ENCODE measurements at places on chromosomes 12 and 14.
A peak's percentile ranks its signal among the peaks of the same experiment; 100 is the strongest.

- DNase-seq: no peak
These were observed 75.0 kb downstream of the NT5DC3 start for GRCh38 chr12:103766028-103766427.

DNA sequence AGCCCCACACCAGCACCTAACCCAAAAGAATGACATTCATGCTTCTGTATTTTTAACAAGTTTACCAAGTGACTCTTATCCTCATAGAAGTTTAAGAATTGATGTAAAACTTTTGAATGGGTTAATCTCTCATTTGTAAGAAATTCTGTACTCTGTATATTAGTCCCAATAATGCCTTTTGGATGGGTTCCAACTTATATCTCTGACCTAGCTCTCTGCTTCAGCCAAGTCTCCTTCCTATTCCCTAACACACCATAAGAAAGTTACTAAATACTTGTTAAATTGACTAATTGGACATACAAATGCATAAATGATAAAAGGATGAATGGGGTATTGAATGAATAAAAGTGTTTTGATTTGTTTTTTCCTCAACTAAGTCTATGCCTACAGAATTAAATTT is 557.3 kb downstream of the TMTC2 start:
- no peak for DNase-seq

DNA sequence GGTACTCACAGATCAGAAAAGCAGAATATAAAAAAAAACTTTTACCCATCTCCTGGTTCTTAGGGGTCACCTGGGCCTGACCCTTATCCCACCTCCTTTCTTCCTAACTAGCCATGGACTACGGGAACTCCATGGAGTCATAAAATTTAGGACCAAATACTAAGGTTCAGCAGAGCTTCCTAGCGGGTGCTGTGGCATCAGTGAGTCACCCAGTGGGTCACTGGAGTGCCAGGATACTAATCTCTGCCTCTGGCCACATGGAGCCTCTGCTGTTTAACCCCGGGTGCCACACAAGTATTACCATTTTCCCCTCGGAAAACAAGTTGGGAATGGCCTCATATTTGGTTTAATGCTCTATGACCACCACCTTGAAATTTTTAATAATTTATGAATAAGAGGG is 6.9 kb downstream of the ZBTB39 start:
- DNase-seq: peak; percentile 43

DNA sequence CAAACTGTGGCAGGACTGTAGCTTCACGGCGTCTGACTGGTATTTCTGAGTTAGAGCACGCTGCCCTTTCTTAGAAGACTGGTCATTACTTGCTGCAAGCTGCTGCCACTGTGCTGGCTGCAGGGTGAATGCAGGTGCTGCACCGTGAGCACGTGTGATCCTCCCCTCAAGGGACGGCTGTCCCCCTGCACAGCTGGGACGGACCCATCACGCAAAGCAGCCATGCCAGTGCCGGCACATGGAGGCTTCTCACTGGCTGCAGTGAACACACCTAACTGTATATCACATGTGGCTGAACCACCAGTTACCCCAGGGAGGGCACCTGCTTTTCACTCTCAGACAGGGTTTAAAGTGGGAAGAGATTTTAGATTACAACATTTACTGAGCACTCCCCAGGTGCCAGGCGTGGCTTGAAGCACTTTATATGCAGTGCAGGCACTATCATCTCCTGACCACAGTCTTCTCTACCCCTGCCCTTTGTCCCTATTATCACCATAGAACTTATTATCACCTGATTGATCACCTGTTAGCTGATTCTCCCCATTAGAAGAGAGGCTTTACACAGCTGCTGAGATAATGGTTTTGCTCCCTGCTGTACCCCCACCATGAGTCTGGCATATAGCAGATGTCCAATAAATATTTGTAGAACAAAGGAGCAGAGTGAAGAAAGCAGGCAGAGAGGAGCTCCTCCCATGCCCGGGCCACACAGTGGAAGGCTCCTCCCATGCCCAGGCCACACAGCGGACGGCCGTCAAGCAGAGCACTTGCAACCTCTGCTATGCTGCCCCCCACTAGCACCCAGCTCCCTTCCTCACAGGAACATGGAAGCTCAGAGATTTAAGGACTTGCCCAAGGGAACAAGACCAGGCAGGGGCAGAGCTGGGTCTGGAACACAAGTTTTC is 25.9 kb downstream of the SLC25A47 start:
- DNase-seq: no peak

- DNase-seq: no peak
These were observed 48.4 kb upstream of the PTPRO start for GRCh38 chr12:15273896-15274295.

- no peak for DNase-seq
These were observed 21.0 kb upstream of the CHFR start for GRCh38 chr12:132908145-132909029.

DNA sequence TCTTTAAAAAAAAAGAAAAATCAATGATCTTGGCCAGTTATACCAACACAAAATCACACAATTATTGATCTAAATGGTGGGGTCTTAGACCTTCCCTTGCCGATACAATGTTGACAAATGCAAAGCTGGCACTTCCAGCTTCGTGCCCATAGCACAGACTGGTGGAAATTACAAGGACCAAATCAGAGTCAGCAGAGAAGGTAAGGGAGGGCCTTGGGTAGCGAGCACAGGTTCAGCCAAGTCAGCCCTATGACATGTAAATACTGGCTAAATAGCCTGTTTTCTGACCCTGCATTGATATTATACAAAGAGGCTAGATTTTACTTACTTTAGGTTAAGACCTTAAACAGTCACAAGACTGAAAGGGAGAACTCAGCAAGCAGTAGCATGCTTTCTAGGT is 30.3 kb upstream of the WDR89 start:
- DNase-seq: no peak

DNA sequence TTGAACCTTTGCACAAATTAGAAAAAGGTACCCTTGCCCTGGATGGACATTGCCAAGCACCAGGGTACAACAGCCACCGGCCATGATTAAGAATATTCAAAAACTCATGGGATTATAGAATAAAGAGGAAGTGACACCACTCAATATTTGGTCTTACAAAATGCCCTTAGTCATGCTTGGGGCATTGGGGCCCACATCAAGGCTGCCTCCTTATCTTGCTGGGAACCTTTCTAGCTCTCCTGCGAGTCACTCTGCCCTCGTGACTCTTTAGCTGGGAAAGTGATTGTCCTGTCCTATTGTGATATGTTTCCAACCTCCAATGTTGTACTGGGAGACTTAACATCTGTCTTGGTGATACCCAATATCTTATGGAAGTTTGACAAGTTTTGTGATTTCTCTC is 57.8 kb downstream of the GTF2A1 start:
- no peak for DNase-seq

DNA sequence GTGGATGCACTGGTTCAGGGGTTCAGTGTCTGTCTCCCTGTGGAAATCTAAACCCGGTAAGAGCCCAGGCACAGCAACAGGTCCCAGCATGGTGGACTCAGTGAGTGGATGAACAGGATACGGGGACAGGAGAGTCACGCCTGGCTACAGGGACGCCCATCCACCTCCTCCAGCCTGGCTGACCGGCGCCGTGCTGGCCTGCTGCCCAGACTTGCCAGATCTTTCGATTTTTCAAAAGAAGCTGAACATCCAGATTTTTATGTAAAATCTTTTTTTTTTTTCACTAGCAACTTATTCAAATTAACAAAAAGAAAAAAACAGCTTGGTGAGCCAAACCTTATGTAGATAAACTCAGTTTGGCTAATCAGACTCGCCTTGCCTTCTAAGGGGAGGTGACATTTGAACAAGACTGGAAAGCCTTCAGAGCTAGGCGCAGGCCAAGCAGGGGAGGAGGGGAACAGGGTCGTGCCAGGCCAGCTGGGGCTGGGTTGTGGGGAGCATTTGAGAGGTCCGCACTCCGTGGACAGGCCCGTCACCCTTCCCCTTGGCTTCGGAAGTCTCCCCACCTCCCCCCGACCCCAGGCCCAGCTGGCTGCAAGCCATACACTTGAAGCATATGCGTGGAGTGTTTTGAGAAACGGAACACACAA is 87.8 kb upstream of the NCOR2 start:
- no peak for DNase-seq

DNA sequence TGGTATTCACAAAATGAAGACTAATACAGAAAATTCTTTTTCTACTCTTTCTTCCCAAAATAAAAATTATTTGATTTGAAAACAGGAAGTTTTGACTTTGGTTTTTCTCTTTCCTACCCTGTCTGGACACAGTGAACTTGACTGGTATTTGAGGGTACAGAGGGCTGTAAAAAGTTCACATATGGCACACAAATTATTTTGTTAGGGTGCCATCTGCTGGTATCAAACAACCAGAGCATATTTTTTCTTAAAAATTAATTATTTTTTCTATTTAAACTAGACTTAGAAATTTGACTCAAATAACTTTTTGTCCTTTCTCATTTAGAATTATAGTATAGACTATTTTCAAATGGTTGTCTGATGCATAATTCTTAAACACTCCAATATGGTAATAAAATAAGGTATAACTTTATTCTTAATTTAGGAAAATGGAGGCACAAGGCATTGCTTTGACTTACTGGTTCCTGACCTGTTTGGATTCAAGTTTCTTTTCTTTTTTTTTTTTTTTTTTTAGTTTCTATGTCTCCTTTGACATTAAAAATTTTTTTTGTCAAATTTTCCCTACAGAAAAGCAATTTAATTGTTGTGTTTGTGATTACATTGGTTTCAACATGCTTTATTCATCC is 390.6 kb downstream of the PRKD1 start:
- DNase-seq: no peak

DNA sequence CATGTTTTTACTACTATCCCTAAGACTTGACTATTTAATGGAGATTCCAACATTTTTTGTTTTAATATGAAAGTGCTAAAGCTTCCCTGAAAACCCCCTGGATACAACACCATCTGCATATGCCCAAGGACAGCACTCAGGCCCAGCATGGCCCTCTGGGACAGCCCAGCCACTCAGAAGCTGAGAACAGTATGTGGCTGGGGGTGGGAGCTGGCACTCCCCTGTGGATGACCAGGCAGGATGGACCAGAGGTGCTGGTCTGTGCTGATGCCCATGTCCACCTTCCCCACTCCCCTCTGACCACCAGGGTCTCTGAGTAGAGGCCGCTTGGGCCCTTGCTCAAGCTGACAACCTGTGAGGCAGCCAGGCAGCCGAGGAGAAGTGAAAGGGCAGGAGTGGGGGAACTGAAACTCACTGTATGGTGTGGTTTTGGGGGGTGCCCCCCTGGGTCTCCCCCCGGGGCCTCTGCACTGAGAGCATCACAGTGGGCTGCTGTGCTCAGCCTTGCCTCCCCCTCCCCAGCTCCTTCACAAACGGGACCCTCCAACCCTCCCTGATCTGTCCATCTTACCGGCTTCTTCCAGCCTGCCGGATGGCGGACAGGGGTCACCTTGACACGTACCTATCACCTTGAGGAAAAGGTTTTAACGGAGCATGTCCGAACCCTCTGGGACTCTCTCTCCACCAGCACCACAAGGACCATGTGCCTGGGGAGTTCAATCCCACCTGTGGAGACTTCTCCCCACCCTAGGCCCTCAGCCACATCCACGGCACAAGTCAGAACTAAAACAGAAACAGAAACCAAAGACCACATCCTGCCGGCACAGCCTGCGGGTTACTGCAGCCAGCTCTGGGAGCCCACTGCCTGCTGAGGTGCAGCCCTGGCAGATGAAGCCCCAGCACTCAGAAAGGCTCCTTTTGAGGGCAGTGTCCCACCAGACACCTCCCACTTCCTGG is at the start of gene TMEM229B:
Gene TMEM229B (minus strand): TSS at position 785 of the 957 bp plus-strand sequence. CDS start 14,798 bp downstream, outside the sequence.
- no peak for DNase-seq

DNA sequence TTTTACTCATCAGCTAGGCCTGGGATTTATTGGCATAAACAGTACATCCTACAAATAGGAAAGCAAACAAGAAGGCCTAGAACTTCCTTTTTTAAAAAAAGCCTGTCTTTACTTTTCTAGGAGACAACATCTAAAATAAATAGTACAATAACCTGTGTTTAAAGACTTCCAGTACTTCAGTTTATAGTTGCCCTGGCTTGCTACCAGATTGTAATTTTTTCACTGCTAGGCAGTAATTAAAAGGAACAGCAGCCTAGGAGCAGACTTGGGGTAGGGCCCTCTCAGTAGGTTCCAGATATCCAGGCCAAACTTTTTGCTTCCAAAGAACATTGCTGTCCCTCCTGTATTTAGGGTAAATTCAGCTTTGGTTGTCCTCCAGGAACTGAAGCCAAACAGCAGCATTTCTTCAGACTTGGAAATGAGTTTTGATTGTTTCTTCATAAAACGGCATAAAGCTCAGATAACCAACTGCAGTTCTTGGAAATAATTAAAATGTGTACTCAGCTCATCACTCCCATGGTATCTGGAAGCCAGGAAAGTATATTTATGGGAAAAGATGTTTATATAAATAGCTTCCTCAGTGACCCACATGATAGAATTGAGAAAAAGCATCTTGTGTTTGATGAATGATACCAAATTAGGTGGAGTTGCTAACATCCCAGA is 61.7 kb downstream of the PPP1R36 start:
- no peak for DNase-seq

- no peak for DNase-seq
These were observed 144.5 kb upstream of the SLC38A2 start for GRCh38 chr12:46516933-46517578.

DNA sequence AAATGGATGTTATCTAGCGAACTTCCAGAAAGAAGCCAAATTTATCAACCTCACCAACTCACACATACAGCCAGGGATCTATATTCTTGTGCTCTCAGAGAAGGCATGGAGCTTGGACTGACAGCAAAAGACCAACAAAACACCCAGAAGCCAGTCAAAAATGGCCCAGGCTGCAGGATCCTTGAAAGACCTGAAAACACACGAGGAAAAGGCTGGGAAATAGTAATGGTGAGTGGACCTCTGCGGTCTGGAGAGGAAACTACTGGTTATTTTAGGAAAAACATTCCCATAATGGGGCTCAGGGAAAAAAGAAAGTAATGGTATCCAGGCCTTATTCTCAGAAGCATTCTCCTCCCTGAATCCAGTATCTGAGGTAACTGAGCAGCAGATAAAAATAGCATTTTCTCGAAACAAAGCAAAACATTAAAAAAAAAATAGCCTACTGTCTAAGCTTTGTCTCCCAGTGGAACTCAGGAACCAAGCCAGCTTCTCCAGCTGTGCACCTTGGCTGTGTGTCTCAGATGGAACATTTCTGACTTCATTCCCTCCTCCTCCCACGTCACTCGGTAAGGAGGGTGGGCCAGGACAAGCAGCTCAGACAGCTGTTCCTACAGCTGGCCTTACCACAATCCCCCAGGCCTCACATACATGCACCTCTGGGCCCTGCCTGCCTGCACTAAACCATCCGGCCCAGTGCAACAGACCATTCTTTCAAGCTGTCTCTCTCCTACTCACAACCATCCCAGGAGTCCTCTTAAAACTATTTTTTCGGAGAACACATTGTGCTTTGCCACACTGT is 249.9 kb downstream of the DAD1 start:
- peak; percentile 92 for DNase-seq

- no peak for DNase-seq
These were observed 84.9 kb downstream of the CACNA1C start for GRCh38 chr12:2137711-2138110.

GRCh38 chr12:58046271-58046670 is 104.9 kb downstream of the ATP23 start:
- no peak for DNase-seq

- DNase-seq: no peak
These were observed 26.8 kb upstream of the APOF start for GRCh38 chr12:56389412-56389811.

- no peak for DNase-seq
These were observed 507 bp upstream of the PTPN11 start for GRCh38 chr12:112418273-112418607.

- DNase-seq: no peak
These were observed 102.3 kb upstream of the CPSF6 start for GRCh38 chr12:69136931-69137613.
